ENCODE measurements at places on chromosomes 5 and 9.
A peak's percentile ranks its signal among the peaks of the same experiment; 100 is the strongest.

GRCh38 chr5:113264046-113264445, 170.7 kb downstream of the TSSK1B start:
- no peak for DNase-seq

DNA sequence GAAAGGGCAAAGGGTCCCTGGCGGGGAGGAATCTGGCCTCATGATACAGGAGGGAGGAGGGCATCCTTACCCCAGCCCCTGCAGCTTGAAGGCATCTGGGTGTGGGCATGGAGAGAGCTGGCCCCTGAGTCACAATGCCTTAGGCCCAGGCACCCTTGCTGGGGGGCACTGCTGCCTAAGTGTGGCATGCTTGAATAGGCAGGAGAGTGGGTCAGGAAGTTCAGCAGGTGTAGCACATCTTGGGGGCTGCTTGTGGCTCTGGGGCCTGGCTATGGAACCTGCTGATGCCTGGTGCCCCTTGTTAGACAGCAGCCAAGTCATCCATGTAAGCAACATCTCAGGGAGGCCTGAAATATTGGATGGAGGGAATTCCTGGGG, 63.1 kb downstream of the HSPA4 start:
- DNase-seq = no peak

DNA sequence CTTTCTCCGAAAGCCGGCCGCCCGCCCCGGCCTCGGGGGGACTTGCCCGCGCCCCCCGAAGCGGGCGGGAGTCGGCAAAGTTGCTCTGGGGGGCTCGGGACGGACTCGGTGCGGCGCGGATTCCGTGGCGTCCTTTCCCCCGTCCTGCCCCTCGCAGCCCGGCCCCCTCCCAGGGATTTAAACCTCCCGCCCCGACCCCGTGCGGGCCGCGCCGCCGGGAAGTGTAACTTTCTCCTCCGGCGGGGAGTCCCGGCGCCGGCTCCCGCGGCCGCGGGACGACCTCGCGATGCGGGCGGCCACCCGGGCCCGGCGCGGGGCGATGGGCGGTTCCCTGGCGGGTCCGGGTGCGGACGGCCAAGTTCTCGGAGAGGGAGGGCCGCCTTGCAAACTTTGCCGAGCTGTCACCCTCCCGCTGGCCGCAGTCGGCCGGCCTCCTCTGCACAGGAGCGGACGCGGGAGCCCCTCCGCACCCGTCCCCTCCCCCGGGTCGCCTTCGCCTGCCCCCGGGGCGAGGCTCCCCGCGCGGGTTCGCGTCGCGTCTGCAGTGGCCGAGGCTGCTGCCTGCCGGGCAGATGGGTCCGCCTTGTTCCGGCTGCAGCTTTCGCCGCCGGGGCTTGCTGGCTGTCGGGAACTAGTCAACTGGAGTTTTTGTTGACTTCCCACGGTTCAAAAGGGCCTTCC, 732 bp downstream of the PBX3 start:
- DNase-seq = peak; percentile 92

GRCh38 chr9:14170973-14171596, 142.9 kb downstream of the NFIB start:
- DNase-seq = no peak

- no peak for DNase-seq
These were observed 59.8 kb downstream of the MARCHF11 start for GRCh38 chr5:16119790-16120189.

DNA sequence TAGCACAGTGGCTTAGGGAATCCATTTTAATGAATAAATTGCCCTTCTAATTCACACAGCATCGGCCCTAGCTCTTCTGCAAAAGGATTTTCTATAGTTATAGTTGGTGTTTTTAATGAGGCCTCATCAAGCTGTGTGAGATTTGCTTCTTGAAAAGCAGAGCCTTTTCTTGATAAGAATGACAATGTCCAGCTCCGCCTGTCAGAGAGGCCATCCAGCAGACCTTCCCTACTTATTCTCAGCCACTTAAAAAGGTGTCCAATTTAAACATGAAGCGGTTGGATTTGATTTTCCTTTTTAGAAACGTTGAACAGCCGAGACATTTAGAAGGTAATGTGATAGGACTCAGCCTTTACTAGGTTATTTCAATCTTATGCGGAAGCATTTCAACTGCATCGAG, 134.4 kb downstream of the ZNF608 start:
- DNase-seq = no peak

DNA sequence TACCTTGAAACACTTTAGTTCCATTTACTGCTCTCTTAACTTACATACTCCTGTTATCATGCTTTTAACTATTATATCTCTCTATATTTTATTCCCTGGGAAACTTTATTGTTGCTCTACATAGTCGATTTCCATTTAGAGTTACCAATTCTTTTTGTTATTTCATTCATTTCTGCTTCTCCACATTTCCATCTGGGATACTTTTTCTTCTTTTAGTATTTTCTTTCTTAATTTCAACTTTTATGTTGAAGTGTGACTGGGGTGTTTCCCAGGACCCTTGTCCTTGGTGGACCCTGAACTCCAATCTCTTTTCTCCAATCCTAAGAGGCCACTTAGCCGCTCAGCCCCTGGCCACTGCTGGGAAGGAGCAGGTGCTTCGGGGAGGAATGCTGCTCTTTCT, 36.0 kb downstream of the PSD2 start:
- DNase-seq = no peak

- DNase-seq = no peak
These were observed 401.2 kb downstream of the IRX1 start for GRCh38 chr5:3996707-3997336.

DNA sequence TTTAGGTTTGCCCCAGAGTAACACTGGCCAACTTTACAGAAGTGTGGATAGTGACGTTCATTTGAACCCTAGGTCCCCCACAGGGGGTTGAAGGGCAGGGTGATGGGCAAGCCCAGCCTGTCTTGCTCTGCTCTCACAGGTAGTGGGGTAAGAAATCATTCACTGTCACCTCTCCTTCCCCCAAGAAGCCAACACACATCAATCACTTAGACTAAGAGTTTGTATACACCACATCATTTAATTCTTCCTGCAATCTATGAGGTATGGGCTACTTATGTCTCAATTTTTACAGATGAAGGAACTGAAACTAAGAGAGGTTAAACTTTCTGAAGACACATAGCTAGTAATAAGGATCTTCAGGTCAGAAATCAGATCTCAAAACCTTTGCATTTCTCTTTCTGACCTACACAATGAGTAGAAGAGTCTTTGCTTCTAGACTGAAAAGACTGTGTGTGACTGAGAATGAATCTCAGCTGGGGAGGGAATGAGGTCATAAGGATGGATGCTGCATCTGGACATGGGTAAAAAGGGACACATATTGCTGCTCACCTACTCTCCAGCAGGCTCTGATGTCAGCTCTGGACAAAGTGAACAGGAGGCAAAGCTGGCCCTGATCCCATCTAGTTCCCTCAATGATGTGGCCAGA, 81.0 kb upstream of the EQTN start:
- no peak for DNase-seq

- DNase-seq = peak; percentile 93
These were observed 27.9 kb upstream of the MGAT1 start for GRCh38 chr5:180830253-180831138.

- DNase-seq = no peak
These were observed 204.8 kb downstream of the C9orf50 start for GRCh38 chr9:129415942-129416651.

- no peak for DNase-seq
These were observed 15.8 kb upstream of the LCP2 start for GRCh38 chr5:170313344-170313743.

DNA sequence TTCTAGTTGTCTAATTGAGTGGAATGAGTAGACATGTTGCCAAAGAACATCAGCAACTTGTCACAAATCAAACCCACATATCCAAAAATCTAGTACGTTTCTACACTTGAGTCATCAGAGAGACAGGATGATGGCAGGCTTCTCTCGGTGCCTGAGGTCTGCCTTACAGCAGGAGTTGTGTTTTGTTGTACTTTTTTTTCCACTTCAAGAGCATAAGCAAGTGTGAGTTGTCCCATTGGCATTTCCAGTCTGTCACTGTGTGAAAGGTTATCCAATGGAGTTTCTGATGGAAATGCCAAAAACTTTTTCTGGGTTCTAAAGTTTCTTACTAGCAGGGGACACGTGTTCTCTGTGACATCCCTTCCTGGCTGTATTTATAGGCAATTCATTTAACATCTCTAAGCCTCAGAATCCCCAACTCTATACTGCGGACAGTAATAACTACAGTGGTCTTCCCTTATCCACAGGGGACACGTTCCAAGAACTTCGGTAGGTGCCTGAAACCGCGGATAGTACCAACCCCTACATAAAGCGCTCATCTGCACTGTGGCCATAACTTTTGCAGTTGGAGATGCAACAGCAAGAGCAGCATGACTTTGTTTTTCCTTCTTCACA, 246.5 kb downstream of the SYK start:
- no peak for DNase-seq

- no peak for DNase-seq
These were observed 100.6 kb downstream of the ZCCHC7 start for GRCh38 chr9:37220971-37221370.

DNA sequence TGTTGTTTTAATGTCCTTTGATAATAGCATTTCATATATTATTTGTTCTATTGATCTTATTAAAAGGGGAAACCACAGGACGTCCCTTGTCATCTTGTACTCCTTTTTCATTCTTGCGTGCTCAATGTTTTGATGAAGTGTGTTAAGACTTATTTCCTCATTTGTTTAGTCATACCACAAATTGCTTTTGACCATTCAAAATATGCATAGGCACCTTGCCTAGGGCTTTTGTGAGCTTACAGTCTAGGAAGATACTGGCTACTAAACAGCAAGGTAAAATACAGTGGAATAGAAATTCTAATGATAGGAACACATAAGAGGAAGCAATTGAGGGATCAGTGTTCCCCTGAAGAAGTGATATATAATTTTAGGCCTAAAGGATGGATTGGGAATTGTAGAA, 190.3 kb downstream of the WDR70 start:
- DNase-seq = no peak

GRCh38 chr5:103166706-103167105, 46.6 kb downstream of the PPIP5K2 start:
- DNase-seq = no peak

All from spleen (tissue), 13 donors.